ENCODE measurements at places on chromosomes 1 and 21. TPM values are rescaled to one million over a fixed set of nuclear protein-coding genes. Genes with fewer than 3 reads are reported as not detected.

DNA sequence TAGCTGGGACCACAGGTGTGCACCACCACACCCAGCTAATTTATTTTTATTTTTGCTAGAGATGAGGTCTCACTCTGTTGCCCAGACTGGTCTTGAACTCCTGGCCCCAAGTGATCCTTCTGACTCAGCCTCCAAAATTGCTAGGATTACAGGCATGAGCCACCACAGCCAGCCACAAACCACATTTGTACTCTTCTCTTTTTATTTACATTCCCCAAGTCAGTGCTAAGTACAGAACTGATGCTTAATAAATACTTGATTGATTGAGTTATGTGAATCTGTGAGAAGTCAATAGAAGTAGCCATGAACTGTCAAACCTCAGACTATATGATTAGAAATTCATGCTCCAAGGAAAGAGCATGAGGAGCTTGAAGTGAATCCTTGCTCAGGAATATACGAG, 48.5 kb upstream of the S1PR1 start:
- no peak for DNase-seq

GRCh38 chr21:39968010-39968409, 100.8 kb downstream of the PCP4 start:
- DNase-seq, result no peak

DNA sequence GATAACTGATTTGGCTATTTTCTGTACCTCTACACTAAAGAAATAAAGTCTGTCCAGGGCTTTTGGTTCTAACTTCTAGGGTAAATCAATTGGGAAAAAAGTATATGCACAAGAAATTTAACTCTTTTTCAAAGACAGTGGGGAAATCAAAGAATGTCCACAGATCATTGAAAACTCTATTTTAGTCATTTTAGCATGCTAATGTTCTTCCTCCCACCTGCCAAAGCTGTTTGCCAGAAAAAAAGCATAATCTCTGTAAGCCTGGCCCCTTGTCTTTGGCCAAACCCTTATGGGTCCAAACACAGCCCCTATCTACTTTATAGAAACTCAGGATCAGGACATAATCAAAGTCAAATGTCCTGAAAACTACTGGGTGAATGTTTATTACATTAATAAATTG, 302.2 kb upstream of the ESRRG start:
- DNase-seq, result no peak

Gene LYST
- 8.3 TPM for polyA plus RNA-seq

Gene NECAP2
- polyA plus RNA-seq, result 31.9 TPM

- no peak for DNase-seq
Observed at GRCh38 chr1:48430832-48431231, 41.2 kb downstream of the SPATA6 start.

- no peak for DNase-seq
Observed at GRCh38 chr1:231855361-231855760, 228.8 kb downstream of the DISC1 start.

Gene TACSTD2
- polyA plus RNA-seq, result 8.6 TPM

Gene CHI3L2
- polyA plus RNA-seq, result not detected

- no peak for DNase-seq
Observed at GRCh38 chr1:168613038-168613451, 36.6 kb downstream of the XCL1 start.

Gene SPRR4
- not detected for polyA plus RNA-seq
